ENCODE measurements at places on chromosomes 6 and 20. TPM values are rescaled to one million over a fixed set of nuclear protein-coding genes. Genes with fewer than 3 reads are reported as not detected.
A peak's percentile ranks its signal among the peaks of the same experiment; 100 is the strongest.

GRCh38 chr20:18712882-18713281 lies 100.7 kb upstream of the SCP2D1 start:
- DNase-seq = no peak

DNA sequence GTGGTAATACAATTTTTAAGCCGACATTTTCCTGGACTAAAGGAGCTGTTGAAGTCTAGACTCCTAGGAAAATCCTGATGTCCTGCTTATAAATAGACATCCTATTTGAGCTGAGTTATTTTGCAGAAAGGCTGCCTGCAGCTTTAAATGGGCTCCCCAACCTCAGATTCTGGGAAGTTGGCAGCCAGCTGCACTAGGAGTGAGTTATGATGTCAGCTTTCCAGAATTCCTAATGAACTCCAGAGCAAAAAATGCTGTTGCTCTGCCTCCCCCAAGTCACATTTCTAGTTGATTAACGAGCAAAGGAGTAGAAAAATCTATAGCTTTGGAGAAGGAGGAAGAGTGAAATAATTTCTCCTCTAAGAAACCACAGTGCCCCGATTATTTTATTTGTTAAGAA lies 346.3 kb upstream of the SULF2 start:
- DNase-seq = no peak

Gene TRAPPC3L
- total RNA-seq = not detected

GRCh38 chr6:163728442-163729126 lies 314.1 kb downstream of the QKI start:
- no peak for DNase-seq

DNA sequence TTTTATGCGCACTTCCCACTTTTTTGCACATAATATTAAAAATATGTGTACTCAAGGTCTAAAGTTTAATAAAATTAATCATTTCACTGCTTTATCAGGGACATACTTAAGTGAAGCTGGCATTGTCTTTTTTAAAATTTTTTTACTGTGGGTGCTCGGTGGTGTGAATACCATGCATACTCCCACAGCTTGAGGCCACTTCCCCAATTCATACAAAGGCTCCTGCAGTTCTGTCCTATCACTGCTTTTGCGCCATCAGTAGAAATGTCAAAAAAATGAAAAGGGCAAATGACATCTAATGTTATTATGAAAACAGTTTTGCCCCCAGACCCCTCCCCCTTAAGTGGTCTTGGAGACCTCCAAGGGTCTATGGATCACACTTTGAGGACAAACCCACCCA lies 464.1 kb upstream of the ARID1B start:
- no peak for DNase-seq

Gene DDO
- total RNA-seq = 0.50 TPM

Gene TRIM27
- 19.3 TPM for total RNA-seq

Gene CYP24A1
- not detected for total RNA-seq

Gene SEL1L2
- total RNA-seq = not detected

DNA sequence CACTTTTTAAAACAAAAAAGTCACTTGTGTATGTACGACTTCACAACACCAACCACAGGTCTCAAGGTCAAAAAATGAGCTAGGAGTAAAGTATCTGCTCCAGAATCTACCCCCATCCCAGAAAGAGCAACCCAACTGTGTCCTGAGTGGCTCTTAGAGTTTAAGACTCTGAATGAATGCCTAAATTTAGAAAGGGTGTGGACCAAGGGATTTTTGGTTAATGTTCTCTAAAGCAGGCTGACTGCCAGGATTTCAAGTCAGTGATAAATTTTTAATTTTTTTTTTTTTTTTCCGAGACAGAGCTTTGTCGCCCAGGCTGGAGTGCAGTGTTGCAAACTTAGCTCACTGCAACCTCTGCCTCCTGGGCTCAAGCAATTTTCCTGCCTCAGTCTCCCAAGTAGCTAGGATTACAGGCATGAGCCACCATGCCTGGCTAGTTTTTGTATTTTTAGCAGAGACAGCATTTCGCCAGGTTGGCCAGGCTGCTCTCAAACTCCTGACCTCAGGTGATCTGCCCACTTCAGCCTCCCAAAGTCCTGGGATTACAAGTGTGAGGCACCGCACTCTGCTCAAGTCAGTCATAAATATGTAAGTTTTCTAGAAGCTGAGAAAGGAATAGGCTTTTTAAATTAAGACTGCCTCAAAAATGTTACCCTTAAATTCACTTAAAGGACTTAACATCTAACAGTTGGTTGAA lies 20.2 kb downstream of the STAU1 start:
- no peak for DNase-seq

DNA sequence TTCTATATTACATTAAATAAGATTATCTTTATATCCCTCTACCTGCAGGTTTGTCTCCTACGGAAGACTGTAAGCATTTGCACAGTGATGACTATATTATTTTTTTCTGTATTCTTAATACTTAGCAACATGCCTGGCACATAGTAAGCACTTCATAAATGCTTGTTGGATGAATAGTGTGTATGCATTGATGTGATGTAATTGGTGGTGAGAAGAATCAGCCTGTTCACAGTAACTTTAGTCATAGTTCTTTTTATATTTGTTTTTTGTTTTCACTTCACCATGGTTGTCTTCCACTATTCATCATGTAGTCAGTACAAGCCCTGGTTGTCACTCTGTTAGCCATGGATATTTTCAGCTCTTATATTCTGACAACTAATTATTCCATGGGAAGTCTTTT lies 184.0 kb upstream of the FLRT3 start:
- DNase-seq = no peak

Gene MCHR2
- not detected for total RNA-seq

Gene KCNK16
- not detected for total RNA-seq

DNA sequence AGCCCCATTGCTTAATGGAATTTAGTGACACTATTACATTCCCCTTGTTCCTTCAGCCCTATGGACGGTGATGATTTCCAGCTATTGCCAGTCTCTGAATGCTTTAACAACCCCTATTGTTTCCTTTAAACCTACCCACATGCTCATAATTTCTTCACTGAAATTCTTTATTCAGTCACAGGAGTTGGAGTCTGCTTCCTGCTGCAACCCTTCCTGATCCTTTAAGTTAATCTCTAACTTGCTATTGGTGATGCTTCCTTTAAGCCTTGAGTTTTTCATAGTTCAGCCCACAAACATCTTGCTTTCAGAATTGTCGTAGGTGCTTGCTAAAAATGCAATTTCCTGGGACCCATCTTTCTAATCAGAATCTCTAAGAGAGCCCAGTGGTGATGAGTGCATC lies 66.3 kb upstream of the TNFAIP3 start:
- DNase-seq = no peak

DNA sequence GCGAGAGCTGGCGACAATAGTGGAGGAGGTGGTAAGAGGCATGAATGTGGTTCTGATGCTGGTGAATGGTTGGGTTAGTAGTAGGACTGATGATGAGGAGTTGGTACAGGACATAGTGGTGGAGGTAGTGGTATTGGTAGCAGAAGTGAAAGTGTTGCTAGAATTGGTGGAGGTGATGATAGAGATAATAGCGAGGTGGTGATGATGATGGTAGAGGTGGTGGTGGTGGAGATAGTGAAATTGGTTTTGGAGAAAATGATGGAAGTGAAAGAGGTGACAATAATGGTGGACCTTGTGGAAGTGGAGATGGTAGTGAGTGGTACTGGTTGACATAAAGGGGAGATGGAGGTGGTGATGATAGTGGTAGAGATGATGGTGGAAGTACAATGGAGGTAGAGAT lies 360.2 kb upstream of the JAG1 start:
- DNase-seq = no peak

- peak; percentile 60 for DNase-seq
These were observed 4.8 kb upstream of the ZNF217 start for GRCh38 chr20:53598140-53599043.

GRCh38 chr6:111417181-111417585 lies 65.8 kb downstream of the REV3L start:
- no peak for DNase-seq

DNA sequence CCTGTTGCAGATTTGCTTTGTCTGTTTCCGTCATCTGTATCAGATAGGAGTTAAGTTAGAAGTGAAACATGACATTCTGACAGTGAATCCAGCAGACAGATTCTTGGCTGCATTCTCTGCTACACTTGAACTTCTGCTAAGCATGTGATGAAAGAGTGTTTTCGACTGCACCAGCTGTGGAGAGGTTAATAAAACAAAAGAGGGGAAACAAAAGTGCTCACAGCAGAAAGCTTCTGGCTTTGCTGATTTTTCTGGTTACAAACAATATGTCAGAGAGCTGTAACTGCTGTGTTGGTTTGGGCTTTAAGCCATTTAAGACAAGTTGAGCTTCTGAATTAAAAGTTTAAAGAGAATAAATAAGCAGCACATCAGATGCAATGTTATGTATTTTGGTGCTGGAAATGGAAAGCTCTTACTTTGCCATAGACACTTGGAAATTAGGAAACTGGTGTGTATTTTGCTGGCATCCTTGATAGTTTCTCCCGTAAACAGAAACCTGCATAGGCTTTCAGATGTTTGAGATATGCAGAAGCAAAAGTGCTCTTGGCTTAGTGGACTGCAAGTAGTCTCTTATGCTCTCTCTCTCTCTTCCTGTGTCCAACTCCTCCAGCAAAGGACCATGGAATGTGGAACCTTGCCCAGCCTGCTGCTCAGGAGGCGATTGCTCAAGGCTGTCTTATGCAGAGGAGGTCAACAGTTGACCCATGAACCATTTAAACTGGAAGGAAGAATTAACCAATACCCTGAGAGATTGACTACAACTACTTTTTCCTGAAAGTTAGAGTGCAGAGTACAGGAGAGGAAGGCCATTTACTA lies 104.9 kb downstream of the RPS12 start:
- DNase-seq = no peak

- DNase-seq = no peak
These were observed 4.8 kb downstream of the PIM1 start for GRCh38 chr6:37174515-37175331.

Gene ATAT1
- total RNA-seq = 8.9 TPM

- peak; percentile 40 for DNase-seq
These were observed 10.5 kb downstream of the STMN3 start for GRCh38 chr20:63642527-63643247.

DNA sequence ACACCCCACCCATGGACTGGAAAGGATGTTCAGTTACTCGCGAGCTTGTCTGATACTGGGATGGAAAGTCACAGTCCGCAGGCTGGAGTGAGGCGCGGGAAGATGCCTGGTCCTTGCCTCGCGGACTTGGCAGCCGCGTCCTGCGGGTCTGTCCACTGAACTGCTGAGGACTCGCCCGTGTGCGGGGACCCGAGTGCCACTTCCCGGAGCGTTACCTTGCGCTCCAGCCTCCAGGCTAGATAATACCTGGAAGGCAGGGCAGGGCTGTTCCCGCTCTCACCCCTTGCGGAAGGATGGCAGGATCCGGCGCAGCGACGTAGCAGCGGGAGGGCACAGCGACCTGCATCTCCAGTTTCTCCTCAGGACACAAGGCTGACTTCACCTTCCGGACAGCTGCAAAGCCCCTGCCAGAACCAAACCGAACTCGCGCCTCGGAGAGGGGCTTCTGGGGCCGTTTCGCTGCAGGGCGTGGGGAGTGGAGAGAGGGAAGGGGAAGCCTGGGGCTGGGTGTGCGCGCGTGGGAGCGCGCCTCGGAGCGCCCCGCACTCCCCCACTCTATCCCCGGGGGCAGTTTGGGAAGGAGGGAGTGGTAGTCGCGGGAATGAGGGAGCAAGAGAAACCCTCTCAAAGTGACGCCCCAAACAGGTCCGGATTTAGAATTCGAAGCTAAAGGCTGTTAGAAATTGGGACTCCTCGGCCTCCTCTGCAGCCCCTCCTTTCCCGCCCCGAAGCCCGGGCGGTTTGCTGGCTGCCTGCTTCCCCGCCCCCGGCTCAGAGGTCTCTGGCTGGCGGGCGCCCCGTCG lies at the start of gene KCNQ5:
KCNQ5 (plus strand) TSS at position 774 of the 803 bp plus-strand sequence.
- DNase-seq = peak; percentile 17

DNA sequence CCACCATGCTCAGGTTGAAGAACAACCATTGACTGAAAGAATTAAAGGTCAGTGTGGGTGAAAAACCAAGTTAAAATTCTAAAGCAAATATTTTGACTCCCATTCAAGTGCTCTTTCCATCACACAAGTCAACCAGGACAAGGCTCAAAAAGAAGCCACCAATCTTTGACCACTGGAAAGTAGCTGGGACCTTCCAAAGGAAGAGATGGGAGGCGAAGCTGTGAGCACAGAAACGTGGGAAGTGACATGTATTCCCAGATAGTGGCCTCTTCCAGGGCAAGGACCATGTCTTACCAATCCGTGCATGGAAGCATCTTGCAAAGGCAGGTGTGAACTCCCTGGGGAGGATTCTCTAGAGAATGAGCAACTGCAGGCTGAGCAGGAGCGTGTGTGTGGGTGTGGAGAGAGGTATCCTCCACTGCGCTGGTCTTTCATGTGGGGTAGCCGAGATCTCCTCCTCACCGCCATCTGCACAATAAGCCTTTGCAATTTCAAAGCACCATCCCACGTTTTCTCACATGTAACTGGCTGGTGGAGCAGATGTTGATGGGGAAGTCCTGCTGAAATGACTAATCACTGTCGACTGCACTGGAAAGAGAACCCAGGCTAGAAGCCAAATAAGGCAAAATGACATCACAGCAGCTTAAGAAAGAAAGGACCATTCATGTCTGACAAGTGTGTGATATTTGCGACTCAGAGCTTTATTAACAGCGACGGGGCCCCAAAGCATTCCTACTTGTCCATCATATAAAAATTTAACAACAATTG lies 189.4 kb upstream of the RREB1 start:
- DNase-seq = no peak

DNA sequence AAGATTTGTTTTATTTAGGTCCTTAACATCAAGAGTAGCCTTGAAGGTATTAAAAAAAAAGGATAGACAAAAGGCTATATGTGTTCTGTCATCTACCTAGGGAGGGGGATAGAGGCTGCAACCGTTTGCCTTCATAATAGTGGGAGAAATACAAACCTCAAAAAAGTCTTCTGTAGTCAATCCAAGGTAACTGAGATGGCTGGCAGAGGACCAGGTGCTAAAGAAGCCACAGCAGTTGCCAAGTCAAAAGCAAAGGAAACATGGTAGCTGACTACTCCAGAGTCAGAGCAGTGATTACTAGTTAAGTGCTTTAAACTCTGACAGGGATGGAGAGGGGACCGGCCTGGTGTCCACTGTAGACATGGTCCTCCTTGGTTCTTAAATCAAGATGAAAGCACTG lies 249.4 kb downstream of the PTPRK start:
- no peak for DNase-seq

Gene SLC17A1
- total RNA-seq = 0.50 TPM

GRCh38 chr6:148151896-148152643 lies 190.6 kb upstream of the SASH1 start:
- no peak for DNase-seq

GRCh38 chr6:148800536-148800935 lies 53.7 kb downstream of the UST start:
- DNase-seq = no peak

Gene IL17F
- total RNA-seq = not detected

- DNase-seq = no peak
These were observed 228.8 kb downstream of the DHX35 start for GRCh38 chr20:39190666-39191570.

DNA sequence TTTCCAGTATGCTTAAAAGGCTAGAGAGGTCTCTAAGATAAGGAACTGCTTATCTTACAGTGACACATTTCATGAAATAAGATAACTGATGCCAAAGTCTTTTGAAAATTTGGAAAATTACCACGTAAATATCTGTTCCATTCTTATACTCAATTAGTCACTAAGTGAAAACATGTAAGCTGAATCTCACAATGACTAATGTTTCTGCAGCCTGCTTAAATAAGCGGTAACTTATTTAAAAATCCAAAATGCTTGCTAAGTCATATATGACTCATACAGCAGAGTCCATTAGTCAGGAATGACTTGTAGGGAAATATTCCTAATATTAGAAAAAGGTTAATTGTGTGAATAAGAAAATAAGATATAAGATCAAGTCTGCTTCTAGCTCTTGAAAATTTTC lies 27.8 kb upstream of the LGSN start:
- DNase-seq = no peak

GRCh38 chr6:4220558-4220957 lies 85.2 kb upstream of the ECI2 start:
- DNase-seq = no peak

Measured in natural killer cell (primary cell).